HEK293T (cell line): ENCODE measurements at places on chromosomes 1 and 21.

GRCh38 chr1:8430476-8430875 is 112.6 kb downstream of the SLC45A1 start:
- DNase-seq, result no peak

- no peak for DNase-seq
Measured at GRCh38 chr21:33971492-33972013, 55.9 kb upstream of the ATP5PO start.

DNA sequence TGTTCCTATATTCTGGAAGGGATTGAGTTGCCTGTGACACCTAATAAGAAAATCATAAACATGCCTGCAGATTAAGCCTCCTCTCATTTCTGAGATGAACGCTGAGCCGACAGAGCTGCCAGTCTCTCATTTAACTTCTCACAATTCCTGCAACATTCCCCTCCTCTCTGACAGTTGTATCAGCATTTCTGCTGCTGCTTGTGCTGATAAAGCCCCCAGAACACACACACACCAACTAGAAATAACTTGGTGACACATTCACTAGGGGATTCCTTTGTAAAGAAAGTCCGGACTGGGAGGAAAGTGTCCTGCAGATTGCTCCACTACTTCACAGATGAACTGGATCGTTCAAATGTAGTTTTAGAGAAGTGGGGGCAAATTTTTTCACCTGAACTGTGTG is 437.3 kb downstream of the PLA2G4A start:
- DNase-seq, result no peak

DNA sequence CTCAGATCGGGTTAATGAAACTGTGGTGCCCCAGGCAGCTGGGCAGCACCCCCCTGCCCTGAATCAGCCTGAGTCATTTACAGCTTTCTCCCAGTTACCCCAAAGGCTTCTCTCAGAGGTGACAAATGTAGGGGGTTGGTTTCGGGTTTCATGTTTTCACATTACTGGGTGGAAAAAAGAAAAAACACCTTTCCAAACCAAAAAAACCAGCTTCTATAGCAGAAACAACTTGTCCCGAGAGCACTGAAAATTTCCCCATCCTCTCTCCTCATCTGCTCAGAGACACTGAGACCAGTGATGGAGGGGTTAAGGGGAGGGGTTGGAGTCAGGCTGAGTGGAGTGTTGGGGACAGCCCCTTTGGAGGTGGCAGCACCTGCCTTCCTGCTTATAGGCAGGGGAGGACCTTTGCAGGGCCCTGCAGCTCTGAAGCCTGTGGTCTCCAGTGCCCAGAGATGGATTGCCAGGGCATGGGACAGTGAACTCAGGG is 15.6 kb downstream of the UTP11 start:
- DNase-seq, result no peak

DNA sequence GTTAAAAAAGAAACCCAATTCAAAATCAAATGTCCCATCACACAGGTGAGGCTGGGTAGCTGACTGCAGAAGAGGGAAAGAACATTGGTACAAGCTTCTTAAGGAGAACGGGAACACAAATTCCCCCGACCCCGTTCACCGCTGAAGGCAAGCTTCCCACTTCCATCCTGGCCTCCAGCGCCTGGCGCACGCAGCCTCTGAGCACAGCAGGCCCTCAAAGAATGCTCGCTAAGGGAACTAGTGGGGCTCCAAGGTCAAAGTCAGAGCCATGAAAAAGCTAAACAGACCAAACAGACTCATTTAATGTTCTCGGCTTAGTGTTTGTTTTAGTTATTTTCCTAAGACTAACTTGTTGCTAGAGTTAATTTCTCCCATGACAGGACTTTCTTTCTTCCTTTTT is 63.7 kb downstream of the SIM2 start:
- no peak for DNase-seq

GRCh38 chr1:110207831-110208230 is 2.3 kb upstream of the KCNC4 start:
- DNase-seq, result peak; percentile 78

- no peak for DNase-seq
Measured at GRCh38 chr1:76257823-76258222, 183.3 kb downstream of the ST6GALNAC3 start.

GRCh38 chr1:40772146-40772955 is 11.2 kb upstream of the KCNQ4 start:
- no peak for DNase-seq

DNA sequence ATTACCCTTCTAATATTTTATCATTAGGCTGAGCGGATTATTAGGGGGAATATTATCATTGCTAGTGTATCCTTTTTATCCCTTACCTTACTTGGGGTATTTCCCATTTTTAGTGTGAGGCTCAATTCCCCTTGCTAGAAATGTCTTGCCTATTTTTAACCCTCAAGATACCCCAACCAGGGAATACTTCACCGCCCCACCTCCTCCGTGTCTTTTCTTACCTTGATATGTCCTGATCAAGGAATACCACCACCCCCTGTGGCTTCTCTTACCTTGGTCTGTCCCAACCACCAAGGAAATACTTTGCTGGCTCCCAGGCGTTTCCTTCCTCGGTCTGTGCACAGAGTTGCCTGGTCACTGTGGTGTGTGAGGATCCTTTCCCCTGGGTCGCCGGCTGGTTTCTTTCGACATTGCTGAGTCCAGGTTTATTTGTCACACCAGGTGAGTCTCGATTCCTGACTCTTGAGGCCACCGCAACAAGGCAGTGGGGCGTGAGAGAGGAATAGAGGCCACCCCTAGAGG is 57.8 kb downstream of the SERINC2 start:
- no peak for DNase-seq

DNA sequence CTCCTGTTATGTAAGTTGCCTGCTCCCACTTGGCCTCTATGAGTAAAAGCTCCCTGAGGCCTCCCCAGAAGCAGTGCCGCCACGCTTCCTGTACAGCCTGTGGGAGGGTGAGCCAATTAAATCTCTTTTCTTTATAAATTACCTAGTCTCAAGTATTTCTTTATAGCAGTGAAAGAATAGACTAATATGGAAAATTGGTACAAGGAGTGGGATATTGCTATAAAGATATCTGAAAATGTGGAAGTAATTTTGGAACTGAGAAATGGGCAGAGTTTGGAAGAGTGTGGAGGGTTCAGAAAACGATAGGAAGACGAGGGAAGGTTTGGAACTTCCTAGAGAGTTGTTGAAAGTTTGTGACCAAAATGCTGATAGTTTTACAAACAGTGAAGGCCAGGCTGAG is 572.3 kb downstream of the MATN1 start:
- DNase-seq, result no peak

DNA sequence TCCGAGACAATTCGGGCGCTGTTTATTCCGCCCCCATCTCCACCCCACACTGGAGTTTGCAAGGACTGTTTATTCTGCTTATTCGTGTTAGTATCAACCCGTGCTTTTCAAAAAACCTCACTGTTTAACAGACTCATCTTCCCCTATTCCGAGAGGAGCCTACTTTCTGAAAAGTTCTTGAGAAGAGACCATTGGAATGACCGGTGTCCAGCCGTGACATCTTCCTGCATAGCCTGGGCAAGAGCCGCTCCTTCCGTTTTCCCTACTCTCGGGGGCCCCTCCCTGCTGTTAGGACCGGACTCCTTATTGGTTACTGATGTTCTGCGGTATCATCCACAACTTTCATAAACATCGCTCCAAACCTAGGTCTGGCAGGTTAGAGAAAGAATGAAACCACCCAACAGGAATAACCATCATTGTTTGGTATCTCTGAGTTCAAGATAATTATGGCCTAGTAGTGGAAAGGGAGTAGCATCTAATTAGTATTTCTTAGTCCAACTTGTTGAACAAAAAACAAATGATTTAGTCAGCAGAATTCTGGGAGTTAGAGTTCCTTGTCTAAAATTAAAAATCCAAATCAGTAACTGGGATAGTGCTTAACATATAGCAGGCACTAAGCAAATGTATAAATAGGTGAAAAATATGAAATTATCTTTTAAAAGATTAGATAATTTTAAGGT is 837 bp downstream of the STXBP3 start:
- peak; percentile 77 for DNase-seq

GRCh38 chr1:202162418-202163280 is 2.2 kb upstream of the PTPN7 start:
- no peak for DNase-seq

DNA sequence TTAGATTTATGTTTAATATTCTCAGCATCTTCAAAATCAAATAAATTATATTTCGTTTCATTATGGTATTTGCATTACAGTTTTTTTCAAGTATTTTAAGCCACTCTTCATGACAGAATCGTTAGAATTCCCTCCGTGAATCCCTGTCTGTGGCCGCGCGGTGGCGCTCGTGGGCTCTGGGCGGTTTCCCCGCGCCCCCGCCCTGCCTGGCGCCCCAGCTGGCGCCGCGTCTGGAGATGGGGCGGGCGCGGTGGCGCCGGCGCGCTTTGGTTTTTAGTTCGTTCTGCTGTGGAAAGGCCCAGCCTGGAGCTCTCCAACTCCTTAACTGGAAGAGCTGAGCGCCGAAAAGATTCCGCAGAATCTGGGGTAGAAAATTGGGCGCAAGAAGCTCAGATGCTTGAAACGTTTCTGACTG is 25.7 kb downstream of the PRMT2 start:
- peak; percentile 89 for DNase-seq

GRCh38 chr1:53408755-53409129 is 50.5 kb upstream of the DMRTB1 start:
- DNase-seq, result no peak

GRCh38 chr1:77405186-77405585 is 123.4 kb downstream of the AK5 start:
- no peak for DNase-seq

DNA sequence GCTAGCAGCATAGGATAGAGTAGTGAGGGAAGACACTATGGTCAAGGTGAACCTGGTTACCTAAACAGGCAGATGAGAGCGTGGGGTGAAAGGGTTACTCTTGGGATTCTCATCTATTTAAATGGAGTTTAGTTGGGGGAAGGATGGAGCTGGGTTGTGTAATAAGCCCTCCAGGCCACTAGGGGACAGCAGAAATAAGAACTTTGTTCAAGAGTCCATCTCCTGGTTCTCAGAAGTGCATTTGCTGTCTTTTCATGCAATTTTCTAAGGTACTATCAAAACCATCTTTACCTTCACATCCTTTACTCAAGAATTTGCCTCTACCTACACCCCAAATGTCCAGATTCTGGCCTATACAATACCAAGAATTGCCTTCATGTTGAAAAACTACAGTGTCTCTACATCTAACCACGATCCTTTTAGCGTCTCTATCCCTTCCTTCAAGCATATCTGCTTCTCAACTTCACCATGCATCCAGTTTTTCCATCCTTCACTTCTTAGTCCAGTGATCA is 28.0 kb downstream of the SLAMF1 start:
- peak; percentile 44 for DNase-seq
